ENCODE measurements at places on chromosomes 5 and 9.

- DNase-seq: no peak
Observed at GRCh38 chr9:5896863-5897262, 6.2 kb downstream of the MLANA start.

DNA sequence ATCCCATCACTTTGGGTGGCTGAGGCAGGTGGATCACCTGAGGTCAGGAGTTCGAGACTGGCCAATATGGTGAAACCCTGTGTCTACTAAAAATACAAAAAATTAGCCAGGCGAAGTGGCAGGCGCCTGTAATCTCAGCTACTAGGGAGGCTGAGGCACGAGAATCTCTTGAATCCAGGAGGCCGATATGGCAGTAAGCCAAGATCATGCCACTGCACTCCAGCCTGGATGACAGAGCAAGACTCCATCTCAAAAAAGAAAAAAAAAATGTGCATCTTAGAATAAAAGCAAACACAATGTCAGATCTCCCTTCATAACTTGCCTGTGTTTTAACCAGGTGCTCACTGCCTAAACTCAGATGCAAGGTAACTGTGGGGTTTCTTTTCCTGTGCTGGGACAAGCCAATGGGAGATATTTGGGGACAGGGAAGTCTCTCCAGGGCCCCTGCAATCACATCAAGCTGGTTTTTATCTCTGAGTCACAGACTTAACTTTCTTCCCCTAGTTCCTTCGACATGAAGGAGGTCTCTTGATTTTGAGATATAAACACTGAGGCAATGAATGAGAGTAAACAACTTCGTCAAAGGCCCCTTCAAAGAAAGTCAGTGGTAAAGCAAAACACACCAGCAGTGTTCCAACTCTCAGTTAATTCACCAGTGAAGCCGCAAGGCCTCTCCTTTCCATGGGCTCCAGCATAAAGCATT lies 99.1 kb downstream of the SNX18 start:
- no peak for DNase-seq

- no peak for DNase-seq
Observed at GRCh38 chr5:98957307-98957706, 28.5 kb upstream of the CHD1 start.

DNA sequence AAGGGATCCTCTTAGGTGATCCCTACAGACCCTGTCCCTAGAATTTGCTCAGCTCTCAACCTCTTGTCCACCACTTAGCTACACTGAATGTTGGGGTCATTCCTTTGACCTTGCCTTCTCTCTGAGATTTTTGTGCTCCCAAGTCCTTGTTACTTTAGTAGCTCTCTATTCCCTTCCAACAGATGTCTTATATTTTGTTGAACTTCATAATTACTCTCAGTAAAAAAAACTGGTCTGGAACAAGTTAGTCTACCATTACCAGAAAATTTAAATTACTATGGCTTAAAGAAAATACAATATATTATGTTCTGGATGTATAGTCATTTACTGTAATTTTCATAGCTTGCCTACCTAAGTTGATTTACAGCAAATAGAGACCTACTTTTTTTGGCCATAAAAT lies 23.5 kb upstream of the RANBP3L start:
- DNase-seq: no peak

- no peak for DNase-seq
Observed at GRCh38 chr5:53110156-53110555, 599 bp upstream of the MOCS2 start.

DNA sequence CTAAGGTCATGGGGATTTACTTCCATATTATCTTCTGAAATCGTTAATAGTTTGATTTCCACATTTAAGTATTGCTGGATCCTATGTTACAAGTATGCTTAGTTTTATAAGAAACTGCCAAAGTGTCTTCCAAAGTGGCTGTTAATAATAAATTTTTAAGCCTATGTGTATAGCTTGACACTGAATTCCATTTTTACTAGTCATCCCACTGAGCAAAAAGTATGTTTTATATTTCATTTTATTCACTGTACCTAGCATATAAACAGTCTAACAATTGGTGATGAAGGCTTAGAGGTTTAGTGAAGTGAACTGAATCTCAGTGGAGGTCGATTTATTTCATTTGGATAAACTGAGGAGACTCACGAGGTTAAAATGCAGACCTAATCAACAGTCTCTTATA lies 174.6 kb downstream of the ADAMTS6 start:
- DNase-seq: no peak

- DNase-seq: no peak
Observed at GRCh38 chr5:73370095-73370494, 78.5 kb downstream of the FOXD1 start.

- peak; percentile 14 for DNase-seq
Observed at GRCh38 chr5:31809050-31809870, 170.3 kb downstream of the PDZD2 start.

GRCh38 chr9:5231212-5231611 lies at the start of gene INSL4:
INSL4 (plus strand) TSS chr9:5231419; CDS start chr9:5231524, 105 bp downstream.
- no peak for DNase-seq

- DNase-seq: peak; percentile 23
Observed at GRCh38 chr5:7850395-7851239, at the start of gene CFAP90. CFAP90 (minus strand) TSS chr5:7851133; CDS start chr5:7851021, 112 bp downstream.

DNA sequence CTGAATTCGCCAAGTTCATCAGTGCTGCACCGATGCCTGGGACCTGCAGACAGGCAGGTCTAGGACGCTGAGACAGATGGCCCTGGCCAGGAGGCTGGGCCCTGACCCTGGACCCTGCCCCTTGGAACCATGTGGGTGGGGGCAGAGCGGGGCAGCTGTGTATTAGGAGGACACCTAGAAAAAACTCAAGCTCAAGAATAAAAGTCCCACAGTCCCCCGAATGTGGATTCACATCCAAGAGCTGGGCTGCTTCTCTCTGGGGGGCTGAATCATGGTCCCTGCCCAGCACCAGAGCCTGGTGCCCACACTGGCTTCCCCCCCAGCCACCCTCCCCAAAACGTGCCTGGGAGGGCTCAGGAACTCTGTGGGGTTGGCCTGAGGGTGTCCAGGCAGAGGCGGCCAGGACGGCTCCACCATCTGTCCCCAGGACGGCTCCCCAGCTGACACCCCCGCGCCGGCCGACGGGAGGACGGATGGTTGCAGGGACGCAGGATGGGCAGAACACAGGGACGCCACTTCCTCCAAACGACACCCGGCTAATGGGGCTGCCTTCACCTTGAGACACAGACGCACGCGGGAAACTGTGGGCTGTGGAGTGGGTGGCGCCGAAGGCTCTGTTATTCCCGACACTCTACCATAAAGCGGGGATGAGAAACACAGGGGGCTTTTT lies 34.9 kb downstream of the EXD3 start:
- DNase-seq: no peak

DNA sequence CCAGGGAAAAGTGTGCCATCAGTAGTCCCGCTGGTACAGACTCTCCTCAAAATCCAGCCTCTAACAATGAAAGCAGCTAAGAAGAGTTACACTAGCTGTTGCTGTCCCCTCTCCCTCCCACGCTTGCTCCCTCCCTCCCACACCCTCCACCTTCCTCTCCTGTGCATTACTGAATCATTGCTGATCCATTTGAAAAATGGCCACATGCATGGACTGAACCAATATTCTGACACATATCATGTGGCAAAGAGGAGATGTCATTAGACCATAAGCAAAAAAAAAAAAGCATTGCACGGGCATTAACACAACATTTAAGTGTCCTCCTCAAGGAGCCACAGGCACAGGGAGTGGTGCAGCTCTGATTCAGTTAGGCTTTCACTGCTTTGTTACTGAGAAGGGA lies 37.9 kb downstream of the LHFPL2 start:
- no peak for DNase-seq

DNA sequence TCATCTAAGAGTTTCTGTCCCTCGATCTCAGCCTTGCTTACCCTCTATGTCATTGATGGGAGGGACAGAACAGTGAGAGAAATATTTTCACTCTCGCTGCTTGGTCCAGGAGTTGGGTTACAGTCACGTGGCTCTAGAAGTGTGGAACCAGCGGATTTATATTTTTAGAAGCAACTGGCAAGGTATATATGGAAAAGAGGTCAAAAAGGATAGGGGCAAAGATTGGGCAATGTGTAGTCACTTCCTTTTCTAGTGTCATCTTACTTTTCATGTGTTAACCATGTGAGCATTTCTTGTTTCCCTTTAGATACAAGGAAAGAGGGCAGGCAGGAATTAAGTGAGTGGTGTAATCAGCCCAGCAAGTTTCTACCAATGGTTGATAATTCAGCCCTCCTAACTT lies 111.5 kb upstream of the ZNF366 start:
- no peak for DNase-seq

DNA sequence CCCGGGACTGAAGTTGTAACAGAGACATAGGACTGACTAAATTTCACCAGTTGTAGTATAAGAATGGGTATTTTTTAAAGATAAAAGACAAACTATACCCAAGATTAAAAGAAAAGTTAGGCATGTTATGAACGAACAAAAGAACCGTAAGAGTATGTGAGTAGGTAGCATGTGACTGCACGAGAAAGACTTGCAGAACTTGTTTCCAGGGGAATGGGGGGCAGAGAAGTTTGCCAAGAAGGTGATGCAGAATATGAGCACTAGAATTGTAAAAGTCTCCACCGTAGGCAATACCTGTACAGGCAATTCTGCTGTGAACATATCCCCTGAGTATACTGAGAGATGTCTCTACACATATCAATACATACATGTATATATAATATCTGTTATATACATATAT lies 614.7 kb downstream of the PRELID2 start:
- DNase-seq: no peak

GRCh38 chr9:15935661-15936305 lies 382.9 kb downstream of the CCDC171 start:
- no peak for DNase-seq

- no peak for DNase-seq
Observed at GRCh38 chr5:81537905-81538547, 144.1 kb upstream of the ACOT12 start.

GRCh38 chr5:76705574-76705973 lies 10.4 kb upstream of the F2R start:
- no peak for DNase-seq

Measured in immature natural killer cell (primary cell).